ENCODE measurements at places on chromosomes 6 and 20. TPM values are rescaled to one million over a fixed set of nuclear protein-coding genes. Genes with fewer than 3 reads are reported as not detected.

The PSORS1C2 gene
- not detected for total RNA-seq

The CFB gene
- 3.1 TPM for total RNA-seq

The BTN1A1 gene
- not detected for total RNA-seq

The GRIK2 gene
- not detected for total RNA-seq

The ZBP1 gene
- total RNA-seq: 14.7 TPM

The CNBD2 gene
- total RNA-seq: 11.3 TPM

The SLC22A16 gene
- total RNA-seq: not detected

The BHLHE23 gene
- not detected for total RNA-seq

The FAM209A gene
- 3.7 TPM for total RNA-seq

The CST4 gene
- total RNA-seq: not detected

The IL20RA gene
- total RNA-seq: 0.10 TPM

The OR2H2 gene
- total RNA-seq: under 0.01 TPM

The IRF4 gene
- total RNA-seq: 41.3 TPM
